ENCODE measurements at places on chromosomes 2 and 18. TPM values are rescaled to one million over a fixed set of nuclear protein-coding genes. Genes with fewer than 3 reads are reported as not detected.

DNA sequence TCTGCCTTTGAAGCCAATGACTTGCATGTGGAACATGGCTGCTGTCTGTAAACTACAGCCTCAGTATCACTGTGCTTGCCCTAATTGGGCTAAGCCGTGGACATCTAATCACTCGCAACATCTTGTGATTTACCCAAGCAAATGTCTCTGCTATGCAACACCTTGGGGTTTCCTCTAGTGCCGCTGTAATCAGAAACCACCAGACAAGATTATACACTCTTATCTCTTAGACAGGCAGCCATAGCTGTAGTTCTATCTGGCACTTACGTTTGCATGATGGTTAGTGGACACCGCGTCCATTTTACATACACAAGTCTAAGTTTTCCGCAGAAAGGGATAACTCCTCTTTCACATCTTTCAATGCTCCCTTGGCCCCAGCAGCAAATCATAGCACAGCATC lies 204.3 kb upstream of the CCDC68 start:
- H3K27ac ChIP-seq = no peak overlapping the region
- H3K27me3 ChIP-seq = no peaks in the 10 kb centered on the region
- H3K4me1 ChIP-seq = no peaks in the 10 kb centered on the region
- H3K36me3 ChIP-seq = no peaks in the 10 kb centered on the region

GRCh38 chr18:66754335-66754734 lies 150.4 kb upstream of the CDH19 start:
- no peak overlapping the region for H3K4me3 ChIP-seq
- DNase-seq = no peak
- no peaks in the 10 kb centered on the region for H3K36me3 ChIP-seq
- no peaks in the 10 kb centered on the region for H3K4me1 ChIP-seq
- H3K27me3 ChIP-seq = no peaks in the 10 kb centered on the region

The PELI1 gene
- total RNA-seq = 34.3 TPM

- H3K4me3 ChIP-seq = no peak overlapping the region
- no peaks in the 10 kb centered on the region for H3K4me1 ChIP-seq
- no peaks in the 10 kb centered on the region for H3K27me3 ChIP-seq
- no peak for DNase-seq
- H3K36me3 ChIP-seq = no peaks in the 10 kb centered on the region
These were observed 304.1 kb downstream of the NRXN1 start for GRCh38 chr2:50727636-50728339.

DNA sequence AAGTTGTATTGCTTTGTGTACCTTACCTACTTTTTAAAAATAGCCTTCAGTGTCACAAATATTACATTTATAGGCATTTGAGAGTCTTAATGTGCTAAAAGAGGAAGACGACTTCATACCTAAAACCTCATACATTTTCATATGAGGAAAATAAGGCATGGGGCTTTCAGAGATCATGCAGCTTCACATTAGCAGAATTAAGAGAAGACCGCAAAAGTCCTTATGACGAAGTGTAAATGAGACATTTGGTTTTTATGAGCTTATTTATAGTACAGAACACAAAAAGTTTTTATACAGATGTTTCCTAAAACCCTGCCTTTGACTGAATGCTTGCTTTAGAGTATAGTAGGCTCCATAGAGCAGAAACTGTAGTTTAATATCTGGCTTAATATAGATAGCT lies 10.1 kb upstream of the CCDC138 start:
- no peaks in the 10 kb centered on the region for H3K4me1 ChIP-seq
- no peak overlapping the region for H3K4me3 ChIP-seq
- H3K27ac ChIP-seq = no peak overlapping the region

The PHLPP1 gene
- 22.1 TPM for total RNA-seq

The ABCG8 gene
- 0.12 TPM for total RNA-seq

The POTEC gene
- total RNA-seq = not detected

DNA sequence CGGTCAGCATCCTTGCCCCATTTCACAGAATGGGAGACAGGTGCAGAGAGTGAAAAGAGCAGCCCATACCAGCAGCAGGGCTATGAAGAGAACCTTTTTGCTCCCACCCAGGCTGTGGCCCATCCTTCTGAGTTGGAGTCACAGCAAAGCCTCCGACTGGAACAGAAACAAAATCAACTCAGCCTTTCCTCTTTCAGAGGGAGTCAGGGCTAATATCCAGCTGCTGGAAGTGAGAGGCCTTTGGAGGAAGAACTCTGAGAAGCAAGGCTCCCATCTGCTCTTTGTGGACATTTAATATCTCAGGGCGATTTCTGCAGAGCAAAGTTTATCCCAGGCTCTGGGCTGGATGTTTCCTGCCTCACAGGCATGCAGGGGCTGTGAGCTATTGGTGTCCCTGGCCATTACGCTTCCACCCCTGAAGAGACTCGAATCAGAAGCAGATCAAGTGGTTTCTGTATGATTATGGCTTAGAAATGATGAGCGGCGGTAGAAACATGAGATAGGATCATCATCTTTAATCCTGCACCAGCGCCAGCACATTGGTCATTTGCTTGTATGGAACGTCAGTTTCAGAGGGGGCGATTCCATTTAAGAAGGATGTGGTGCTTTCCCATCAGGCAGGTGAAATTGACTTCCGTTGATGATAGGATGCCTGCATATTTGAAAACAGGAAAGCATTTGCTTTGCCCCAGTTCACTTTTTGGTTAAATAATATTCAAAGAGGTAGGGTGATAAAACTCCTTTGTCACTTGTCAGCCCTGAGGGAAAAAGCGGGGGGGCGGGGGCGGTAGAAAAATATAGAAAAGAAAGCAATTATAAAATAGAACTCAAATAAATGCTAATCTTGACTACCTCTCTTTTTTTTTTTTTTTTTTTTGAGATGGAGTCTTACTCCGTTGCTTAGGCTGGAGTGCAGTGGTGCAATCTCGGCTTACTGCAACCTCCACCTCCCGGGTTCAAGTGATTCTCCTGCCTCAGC lies 152.4 kb downstream of the LRRC30 start:
- H3K4me1 ChIP-seq = no peaks in the 10 kb centered on the region
- H3K4me3 ChIP-seq = no peak overlapping the region
- H3K36me3 ChIP-seq = no peaks in the 10 kb centered on the region
- no peaks in the 10 kb centered on the region for H3K27me3 ChIP-seq
- H3K27ac ChIP-seq = no peak overlapping the region
- no peak for DNase-seq

GRCh38 chr2:235901243-235901642 lies 266.9 kb downstream of the GBX2 start:
- H3K27me3 ChIP-seq = no peaks in the 10 kb centered on the region
- peak; percentile 25 for DNase-seq
- H3K4me1 ChIP-seq = no peaks in the 10 kb centered on the region
- H3K4me3 ChIP-seq = no peak overlapping the region
- no peak overlapping the region for H3K27ac ChIP-seq

- no peak for DNase-seq
- H3K27ac ChIP-seq = no peak overlapping the region
- no peaks in the 10 kb centered on the region for H3K4me1 ChIP-seq
- H3K36me3 ChIP-seq = no peaks in the 10 kb centered on the region
- no peak overlapping the region for H3K4me3 ChIP-seq
These were observed 16.7 kb downstream of the NOSTRIN start for GRCh38 chr2:168819050-168819715.

GRCh38 chr2:217329023-217329431 lies 469.2 kb upstream of the TNP1 start:
- no peaks in the 10 kb centered on the region for H3K36me3 ChIP-seq
- H3K27ac ChIP-seq = no peak overlapping the region
- no peak for DNase-seq
- no peaks in the 10 kb centered on the region for H3K27me3 ChIP-seq

DNA sequence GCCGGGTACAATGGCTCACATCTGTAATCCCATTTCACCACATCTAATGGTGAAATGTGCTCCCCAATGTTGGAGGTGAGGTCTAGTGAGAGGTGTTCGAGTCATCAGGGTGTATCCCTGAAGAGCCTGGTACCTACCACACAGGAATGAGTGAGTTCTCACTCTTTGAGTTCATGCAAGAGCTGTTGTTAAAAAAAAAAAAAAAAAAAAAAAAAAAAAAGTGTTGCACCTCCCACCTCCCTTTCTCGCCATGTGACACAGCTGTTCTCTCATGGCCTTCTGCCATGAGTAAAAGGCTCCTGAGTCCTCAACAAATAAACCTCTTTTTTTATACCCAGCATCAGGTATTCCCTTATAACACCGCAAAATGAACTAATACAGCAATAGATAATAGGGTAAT lies 106.3 kb downstream of the C2orf74 start:
- H3K27me3 ChIP-seq = no peaks in the 10 kb centered on the region
- no peak overlapping the region for H3K27ac ChIP-seq
- no peaks in the 10 kb centered on the region for H3K4me1 ChIP-seq

All from colonic mucosa (tissue), 4 donors.